Hepatocyte (in vitro differentiated cells): ENCODE measurements at places on chromosomes 4 and X. TPM values are rescaled to one million over a fixed set of nuclear protein-coding genes. Genes with fewer than 3 reads are reported as not detected.

GRCh38 chrX:15547356-15547755 lies 46.7 kb downstream of the BMX start:
- no peaks in the 10 kb centered on the region for H3K36me3 ChIP-seq
- no peak overlapping the region for H3K27ac ChIP-seq

- H3K4me3 ChIP-seq, result no peak overlapping the region
- H3K27me3 ChIP-seq, result no peaks in the 10 kb centered on the region
- peak overlapping the region; percentile 38 for H3K27ac ChIP-seq
- no peaks in the 10 kb centered on the region for H3K36me3 ChIP-seq
Observed at GRCh38 chr4:150974750-150975149, 40.3 kb downstream of the LRBA start.

DNA sequence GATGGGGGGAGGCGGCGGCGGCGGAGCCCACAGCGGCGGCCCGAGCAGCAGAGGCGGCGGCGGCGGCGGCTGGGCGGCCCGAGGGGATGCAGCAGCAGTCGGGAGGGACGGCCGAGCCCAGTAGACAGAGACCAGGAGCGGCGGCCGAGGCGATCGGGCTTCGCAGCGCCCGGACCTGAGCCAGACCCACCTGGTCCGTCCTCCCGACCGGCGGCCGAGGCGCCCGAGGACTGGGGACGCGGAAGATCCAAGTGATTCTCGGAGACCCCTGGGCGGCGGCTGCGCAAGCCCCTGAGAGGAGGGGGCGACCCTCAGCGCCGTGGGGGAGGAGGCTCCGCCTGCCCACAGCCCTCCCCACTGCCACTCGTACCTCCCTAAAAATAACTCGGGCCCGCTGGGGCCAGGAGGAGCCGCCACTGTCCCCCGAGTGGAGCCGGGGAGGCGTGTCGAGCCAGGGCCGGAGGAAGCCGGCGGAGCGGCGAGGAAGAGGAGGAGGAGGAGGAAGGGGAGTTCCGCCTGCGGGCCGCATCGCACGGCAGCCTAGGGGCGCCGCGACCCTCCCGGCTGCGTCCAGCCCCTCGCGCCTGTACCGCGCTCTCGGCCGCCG lies 608 bp downstream of the RAPGEF2 start:
- peak; percentile 61 for DNase-seq
- no peaks in the 10 kb centered on the region for H3K36me3 ChIP-seq
- H3K4me3 ChIP-seq, result peak overlapping the region; percentile 92
- peak overlapping the region; percentile 92 for H3K27ac ChIP-seq
- peaks cover 22% of the 10 kb centered on the region for H3K4me1 ChIP-seq

MAP7D2 gene
- total RNA-seq, result 1.7 and 2.4 TPM in 2 replicates

RENBP gene
- total RNA-seq, result 22.2 and 22.8 TPM in 2 replicates

DNA sequence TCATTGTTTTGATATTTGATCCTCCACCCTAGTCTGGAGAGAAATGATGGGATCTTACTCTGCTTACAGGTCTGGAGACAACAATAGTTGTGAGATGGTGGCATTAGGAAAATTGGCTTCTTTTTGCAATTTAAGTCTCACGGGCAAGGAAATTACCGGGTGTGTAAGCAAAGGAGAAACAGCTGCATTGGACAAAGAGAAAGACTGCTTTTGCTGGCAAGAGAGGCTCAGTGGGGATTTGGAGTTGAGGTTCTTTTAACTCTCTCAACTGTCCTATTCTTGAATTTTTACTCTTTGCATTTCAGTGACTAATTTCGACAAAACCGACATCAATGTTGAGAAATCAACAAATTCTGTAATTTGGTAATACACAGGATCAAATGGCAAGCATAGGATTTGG lies 2.3 kb upstream of the SERPINA7 start:
- no peaks in the 10 kb centered on the region for H3K27me3 ChIP-seq
- H3K36me3 ChIP-seq, result no peaks in the 10 kb centered on the region
- no peak for DNase-seq

DNA sequence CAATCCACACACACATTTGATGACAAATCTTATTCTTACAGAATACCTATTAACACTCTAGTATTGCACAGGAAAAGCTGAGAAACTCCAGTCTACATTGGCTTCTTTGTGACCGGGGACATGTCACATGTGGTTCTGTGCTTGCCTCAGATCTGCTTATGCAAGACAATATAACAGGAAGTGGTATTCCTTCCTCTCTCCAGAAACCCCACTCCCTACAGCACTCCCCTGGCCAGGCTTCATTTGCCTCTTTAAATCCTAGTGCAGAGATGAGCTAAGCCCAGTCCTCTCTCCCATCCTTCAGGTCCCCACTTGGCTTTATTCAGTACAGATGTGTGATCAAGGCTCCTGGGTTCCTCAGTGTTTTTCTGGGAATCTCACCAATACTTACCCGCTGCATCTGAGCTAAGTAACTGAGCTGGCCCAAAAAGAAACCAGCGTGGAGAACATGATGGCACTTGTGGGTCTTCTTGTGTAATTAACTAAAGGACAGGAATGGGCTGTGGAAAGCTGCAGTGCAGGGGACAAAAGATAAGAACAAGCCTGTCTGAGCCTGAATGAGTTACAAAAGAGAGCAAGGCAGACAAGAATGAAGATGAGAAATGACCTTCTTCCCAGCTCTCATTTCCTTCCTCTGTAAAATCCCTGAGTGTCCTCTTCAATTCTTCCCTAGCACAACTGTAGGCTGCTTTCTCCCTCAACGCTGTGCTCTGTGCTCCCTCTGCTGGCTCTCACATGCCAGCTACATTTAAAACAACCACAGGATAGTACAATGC lies 105.6 kb downstream of the HNRNPD start:
- H3K36me3 ChIP-seq, result no peaks in the 10 kb centered on the region
- DNase-seq, result peak; percentile 81
- no peak overlapping the region for H3K27ac ChIP-seq
- no peaks in the 10 kb centered on the region for H3K27me3 ChIP-seq
- H3K4me3 ChIP-seq, result no peak overlapping the region
- H3K4me1 ChIP-seq, result peaks cover 6% of the 10 kb centered on the region

USP17L15 gene
- total RNA-seq, result 0.56 TPM in 1 of 2 replicates, not detected in the other

- no peak overlapping the region for H3K27ac ChIP-seq
- DNase-seq, result no peak
- H3K4me3 ChIP-seq, result no peak overlapping the region
- no peaks in the 10 kb centered on the region for H3K36me3 ChIP-seq
Observed at GRCh38 chr4:112176596-112176995, 31.3 kb downstream of the FAM241A start.
